ENCODE measurements at places on chromosomes 11 and 22.
A peak's percentile ranks its signal among the peaks of the same experiment; 100 is the strongest.

GRCh38 chr22:29877620-29878019 is 5.4 kb upstream of the MTMR3 start:
- no peak for DNase-seq

DNA sequence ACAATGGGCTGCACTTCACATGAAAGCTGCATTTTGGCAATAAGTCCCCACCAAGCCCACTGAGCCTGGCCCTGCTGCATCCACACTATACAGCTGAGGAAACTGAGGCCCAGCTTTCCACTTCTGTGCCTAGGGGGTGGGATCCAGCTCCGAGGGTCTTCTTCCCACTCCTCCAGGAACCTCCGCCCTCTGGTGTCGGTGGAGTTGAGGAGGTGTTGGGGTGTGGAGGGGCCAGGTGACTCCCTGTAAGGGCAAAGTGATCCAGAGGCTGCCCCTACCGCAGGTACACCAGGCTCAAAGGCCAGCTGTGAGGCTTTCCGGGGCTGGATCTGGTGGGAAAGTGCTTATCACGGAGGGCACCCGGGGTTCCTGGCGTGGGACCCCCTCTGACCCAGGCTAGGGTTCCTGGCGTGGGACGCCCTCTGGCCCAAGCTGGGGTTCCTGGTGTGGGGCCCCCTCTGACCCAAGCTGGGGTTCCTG is 125.0 kb downstream of the KCNQ1 start:
- DNase-seq: no peak

- peak; percentile 47 for DNase-seq
Observed at GRCh38 chr11:126149759-126150625, 61.5 kb downstream of the RPUSD4 start.

DNA sequence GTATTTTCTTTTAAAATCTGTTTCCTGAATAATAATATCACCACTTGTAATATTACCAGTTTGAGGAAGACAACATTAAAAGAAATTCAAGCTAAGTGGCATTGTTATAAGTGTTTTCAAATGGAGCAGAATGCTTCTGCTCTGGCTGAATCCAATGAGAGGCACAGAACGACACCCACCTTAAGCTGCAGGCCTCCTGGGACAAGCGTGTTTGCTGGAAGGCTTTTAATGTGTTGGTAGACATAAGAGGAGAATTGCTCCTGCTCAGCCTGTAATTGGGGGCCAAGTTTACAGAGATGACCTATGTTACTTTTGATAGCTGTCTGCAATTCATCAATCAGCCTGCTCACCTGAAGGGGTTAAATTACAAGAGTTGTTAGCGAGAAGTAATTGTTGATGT is 242.2 kb downstream of the DCDC1 start:
- no peak for DNase-seq

DNA sequence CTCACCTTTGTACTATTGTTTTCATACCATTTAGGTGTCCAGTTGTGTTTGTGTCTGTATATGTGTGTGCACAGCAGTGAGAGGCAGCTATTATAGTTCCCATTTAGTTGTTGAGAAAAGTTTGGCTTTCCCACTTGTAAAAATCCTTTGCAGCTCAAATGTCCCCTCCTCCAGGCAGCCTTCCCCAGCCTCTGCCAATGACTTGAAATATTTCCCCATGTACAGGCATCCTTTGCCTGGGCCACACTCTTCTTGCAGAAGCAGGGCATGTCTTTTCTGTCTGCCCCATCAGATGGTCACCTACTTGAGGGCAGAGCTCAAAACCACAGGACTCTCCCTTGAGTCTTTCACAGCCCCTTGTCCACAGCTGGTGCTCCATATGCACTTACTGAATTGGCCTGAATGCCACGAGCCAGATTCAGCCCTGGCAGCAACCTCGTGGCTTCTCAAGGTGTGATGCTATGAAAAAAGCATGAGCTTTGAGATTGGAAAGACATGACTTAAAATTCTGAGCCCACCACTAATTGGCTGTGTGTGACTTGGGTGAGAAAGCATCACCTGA is 39.3 kb downstream of the MYEOV start:
- DNase-seq: peak; percentile 3

DNA sequence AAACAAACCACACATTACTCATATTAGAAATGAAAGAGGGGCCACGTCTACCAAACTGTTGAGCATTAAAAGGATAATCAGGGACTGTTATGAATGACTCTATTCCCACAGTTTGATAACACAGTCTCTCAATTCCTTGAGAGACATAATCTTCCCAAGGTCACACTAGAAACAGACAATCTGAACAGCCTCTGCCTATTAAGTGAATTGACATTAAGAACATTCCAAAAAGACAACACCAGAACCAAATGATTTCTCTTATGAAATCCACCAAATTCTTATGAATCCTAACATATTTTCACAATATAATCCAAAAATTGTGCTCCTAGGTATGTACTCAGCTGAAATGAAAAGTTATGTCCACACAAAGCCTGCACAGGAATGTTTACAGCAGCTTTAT is 4.6 kb downstream of the RFPL1 start:
- DNase-seq: no peak

- DNase-seq: no peak
Observed at GRCh38 chr22:46639843-46640242, 19.7 kb downstream of the GRAMD4 start.

DNA sequence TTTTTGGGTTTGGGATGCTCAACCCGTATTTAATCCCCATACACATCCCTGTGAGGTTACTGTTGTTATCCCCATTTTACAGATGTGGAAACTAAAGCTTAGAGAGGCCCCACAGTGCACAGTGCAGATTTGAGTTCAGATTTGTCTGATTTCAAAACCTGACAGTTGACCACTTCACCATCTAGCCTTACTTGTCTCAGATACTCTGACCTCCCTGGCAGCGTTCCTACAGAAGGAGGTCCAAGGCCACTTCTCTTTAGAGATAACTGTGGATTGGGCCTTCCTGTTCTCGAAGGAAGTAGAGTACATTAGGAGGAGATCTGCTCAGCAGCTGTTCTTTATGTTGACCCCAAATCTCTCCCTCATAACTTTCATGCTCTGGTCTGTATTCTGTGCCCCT is 46.7 kb upstream of the CTTN start:
- DNase-seq: no peak

GRCh38 chr11:35859301-35859700 is 84.6 kb upstream of the LDLRAD3 start:
- DNase-seq: no peak

- peak; percentile 76 for DNase-seq
Observed at GRCh38 chr22:22928666-22929380, 41.2 kb downstream of the IGLL5 start.

DNA sequence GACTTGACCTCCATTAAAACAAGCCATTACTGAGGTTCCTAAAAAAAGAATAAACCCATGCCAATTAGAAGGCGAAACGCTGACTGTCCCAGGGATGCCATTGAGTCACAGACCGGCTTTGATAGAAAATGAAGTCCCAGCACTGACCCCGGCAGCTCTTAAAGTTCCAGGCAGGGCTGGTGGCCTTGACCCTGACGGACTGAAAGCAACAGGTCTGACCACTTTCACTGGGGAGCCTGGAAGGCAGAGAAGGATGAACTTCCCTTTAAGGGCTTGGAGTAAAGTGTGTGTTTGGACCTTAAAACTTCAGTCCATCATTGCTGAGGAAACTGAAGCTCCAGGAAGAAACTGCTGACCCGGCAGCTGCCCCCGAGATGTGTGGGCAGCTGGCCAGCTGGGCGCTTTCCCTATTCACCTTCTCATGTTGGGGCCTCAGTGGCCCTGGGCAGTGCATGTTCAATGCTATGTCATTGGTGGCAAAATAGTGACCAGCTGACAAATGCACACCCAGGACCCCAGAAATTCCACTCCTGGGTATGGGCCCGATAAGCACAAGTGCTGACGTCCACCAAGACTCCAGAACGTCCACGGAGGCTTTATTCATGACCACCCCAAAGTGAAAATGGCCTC is 18.9 kb upstream of the EFCAB6 start:
- no peak for DNase-seq

GRCh38 chr11:72080326-72081183 is at the start of the genes LRRC51 and NUMA1:
Gene LRRC51, plus strand, starts transcription at chr11:72080850. Its CDS starts 8,234 bp downstream, at chr11:72089084.
Gene NUMA1, minus strand, starts transcription at chr11:72080542. Its CDS starts 44,599 bp downstream, at chr11:72035943.
- DNase-seq: peak; percentile 100

- no peak for DNase-seq
Observed at GRCh38 chr11:130865774-130866114, 50.5 kb downstream of the SNX19 start.

DNA sequence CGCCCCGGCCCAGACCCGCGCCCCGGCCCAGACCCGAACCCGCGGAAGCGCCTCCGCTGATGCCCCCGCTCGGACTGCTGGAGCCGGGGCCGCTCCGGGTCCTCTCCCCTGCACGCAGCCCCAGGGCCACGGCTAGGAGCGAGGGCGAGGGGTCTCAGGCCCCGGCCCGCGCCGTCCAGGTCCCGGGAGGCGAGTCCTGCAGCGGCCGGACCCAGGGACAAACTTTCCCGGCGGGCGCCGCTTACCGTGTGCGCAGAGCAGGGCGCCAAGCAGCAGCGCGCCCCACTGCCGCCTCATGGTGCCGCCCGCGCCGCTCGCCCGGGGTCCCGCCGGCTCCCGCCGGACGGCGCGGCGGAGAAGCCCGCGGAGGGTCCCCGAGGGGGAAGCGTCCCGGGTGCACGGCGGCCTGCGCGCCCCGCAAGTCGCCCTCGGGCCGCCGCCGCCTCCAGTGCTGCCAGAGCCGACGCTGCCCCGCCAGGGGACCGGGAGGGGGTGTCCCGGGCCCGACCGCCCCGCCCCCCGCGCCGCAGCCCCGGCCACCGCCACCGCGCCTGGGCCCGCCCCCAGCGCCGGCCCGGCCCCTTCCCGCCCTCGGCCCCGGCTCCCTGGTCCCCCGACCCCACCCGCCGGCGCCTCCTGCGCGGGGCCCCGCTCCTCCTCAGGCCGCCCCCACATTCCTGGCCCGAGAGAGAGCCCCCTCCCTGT is at the start of gene LRP4:
Gene LRP4, minus strand, starts transcription at position 468 of the 705 bp plus-strand sequence. Its CDS starts 171 bp downstream, at position 297.
- DNase-seq: peak; percentile 76

GRCh38 chr11:65416841-65417701 is 5.5 kb upstream of the NEAT1 start:
- DNase-seq: peak; percentile 50
